EL (cell line): ENCODE measurements at places on chromosomes 2 and 18.

DNA sequence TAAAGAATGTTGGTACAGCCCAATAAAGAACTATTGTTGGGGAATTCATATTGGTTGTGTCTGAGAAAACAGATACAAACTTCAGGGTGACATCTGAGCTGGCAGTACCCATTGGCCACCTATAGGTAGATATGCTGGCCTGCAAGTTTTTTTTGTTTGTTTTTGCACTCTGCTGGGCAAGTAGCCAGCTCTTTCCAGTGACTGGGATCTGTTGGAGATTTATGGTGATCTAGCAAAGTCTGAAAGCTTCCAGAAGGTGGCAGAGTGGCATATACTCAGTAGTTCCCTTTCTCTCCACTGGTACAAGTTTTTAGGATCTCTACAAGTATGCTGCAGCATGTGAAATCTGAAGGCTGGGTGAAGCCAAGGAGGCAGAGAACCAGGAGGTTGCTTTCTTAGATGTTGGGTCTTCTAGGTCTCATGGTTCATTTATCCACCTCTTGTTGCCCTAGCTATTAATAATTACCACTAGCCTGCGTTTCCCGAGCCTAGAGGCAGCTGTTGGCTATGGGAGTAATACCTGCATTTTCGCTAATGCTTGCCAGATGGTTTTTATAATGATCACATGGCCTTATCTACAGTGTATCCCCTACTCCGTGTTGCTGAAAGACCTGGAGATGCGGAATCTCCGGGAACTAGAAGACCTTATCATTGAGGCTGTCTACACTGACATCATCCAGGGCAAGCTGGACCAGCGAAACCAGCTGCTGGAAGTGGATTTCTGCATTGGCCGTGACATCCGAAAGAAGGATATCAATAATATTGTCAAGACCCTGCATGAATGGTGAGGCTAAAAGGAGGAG lies 9.5 kb downstream of the COPS7B start:
- DNase-seq, result peak; percentile 79

GRCh38 chr18:62736077-62736855 lies 20.9 kb downstream of the PHLPP1 start:
- no peak for DNase-seq

DNA sequence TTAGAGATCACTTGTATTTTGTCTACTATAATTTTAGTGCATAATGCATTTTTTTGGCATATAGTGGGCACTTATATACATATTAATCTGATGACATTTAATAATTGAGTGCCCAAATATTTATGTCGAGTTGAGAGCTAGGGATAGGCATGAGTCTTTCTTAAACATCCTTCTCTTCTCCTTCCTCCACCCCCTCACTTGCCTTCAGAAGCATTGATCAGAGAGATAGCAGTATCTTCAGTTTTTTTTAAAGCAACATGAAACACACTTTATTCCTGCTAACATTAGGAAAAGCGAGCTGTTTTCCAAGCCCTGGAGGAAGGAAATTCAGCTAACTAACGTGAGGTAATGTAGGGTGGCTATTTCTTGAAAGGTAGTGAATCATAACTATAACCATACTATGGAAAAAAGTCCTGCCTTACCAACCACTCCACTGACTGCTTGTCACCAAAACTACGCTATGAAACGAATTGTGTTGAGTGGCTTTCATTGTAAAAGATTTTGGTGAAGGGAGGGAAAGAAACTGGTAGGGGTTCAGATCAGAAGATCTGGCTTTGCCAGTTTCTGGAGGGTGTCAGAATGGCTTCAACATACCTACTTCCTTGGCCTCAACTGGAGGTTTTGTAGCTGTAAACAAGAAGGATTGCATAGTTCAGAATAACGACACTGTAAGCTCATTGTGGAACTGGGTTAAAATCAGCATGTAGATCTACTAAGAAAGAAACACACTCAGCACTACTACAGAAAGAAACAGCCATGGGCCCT lies 2.3 kb upstream of the ITGA4 start:
- DNase-seq, result no peak

DNA sequence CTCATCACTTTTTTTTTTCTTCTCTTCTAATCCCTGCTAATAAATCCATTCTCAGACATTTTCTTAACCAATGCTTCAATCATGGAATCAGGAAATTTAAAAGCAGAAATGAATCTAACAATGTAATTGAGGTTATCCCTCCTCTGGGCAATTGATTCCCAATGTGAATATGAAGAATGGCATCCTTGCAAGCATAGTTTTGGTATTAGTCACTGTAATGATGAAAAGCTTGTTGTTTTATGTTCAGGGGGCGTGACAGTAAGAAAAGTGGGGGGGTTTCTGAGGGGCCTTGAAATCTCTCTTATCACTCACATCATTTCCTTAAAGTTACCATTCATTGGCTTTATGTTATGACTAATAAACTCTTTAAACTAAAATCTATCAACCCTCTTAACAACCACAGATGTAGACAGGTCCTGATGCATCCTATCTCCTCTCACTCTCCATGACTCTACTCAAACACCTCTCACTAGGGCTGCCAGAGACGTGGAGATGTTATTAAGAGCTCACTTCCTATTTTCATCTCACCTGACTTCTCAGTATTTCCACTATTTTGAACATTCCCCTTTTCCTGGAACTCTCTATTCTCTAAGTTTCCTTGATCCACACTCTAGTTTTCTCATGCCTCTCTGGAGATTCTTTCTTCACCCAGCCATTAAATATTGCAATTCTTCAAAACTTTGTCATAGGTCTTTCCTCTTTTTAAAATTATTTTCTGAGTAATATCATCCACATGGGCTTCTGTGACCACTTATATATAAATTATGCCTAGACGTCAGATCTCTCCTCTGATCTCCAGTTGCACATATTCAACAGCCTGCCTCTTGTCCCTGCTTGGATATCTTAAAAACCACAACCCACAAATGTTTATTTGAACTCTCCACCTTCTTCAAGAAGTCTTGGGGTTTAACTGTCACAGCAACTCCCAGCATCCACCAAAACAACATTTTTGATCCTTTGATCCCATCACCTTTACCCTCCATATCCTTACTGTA lies 332.9 kb downstream of the CDH2 start:
- peak; percentile 95 for DNase-seq

DNA sequence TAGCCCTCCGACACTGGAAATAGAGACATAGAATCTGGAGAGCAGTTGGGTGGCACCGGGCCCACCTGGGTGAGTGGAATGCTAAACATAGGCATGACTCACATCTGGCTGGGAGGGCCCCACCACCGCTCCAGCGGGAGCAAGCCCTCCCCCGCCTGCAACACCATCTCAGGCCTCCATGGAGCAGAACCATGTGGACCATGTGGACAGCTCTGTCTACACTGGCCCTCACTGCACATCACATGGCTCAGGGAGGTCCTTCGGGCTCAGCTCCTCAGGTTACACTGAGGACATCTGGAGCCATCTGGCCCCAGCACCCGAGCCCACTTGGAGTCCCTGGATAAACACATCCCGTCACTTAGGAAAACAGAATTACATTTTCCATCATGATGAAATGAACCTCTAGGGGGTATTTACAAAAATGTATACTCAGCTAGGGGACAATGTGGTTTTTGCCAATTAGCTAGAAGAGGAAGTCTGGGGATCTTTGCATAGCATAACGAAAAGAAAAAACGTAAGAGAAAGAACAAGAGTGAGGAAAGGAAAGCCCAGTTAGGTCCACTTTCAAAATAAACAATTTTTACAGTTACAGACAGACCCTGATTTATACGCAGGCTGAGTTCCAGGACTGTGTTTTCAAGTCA lies 30.7 kb upstream of the MLPH start:
- DNase-seq, result peak; percentile 36

DNA sequence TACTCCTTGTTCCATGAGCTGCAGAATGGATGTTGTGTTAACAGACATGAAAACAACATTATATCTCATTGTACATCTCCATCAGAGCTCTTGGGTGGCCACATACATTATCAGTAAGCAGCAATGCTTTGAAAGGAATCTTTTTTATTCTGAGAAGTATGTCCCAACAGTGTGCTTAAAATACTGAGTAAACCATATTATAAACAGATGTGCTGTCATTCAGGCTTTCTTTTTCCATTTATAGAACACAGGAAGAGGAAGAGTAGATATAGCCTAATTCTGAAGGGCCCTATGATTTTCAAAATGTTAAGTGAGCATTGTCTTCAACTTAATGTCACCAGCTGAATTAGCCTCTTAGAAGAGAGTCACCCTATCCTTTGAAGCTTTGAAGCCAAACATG lies 44.3 kb upstream of the CABYR start:
- DNase-seq, result no peak

GRCh38 chr2:74515981-74516633 lies 1.9 kb downstream of the TLX2 start:
- no peak for DNase-seq
